Stimulated activated CD8-positive, alpha-beta memory T cell treated with anti-CD3 and anti-CD28 coated beads, Interleukin-15, amount 100 ng/mL, for 1 hour (primary cell): ENCODE measurements at places on chromosomes 4 and X.
A peak's percentile ranks its signal among the peaks of the same experiment; 100 is the strongest.

DNA sequence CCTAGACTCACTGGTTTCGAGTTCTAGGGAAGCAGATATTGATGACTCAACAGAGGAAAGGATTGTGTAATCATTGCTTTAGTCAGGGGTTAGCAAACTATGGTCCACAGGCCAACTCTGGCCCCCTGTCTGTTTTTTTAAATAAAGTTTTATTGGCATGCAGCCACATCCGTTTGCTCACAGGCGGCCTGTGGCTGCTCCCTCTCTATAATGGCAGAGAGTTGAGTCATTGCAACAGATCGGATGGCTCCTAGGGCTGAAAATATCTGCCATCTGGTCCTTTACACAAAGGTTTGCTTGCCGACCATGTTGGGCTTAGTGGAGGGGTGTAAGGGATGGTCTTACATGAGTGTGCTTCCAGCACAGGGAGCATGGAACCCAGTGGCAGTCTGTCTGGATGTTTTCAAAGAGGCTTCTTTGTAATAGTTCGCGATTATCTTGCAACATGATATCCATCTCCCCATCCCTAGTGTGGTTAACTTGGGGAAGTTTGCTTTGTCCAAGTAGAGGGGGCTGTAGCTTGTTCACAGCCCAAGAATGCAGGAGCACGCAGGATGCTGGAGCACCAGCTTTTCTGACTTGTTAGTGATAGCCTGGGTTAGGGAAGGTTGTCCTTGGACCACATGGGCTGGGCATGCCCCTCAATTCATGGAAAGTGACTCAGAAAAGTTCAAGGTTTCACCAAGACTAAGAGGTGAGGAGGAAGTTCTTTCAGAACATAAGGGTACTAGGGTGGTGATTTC, 59.3 kb upstream of the CLDN34 start:
- DNase-seq: no peak

DNA sequence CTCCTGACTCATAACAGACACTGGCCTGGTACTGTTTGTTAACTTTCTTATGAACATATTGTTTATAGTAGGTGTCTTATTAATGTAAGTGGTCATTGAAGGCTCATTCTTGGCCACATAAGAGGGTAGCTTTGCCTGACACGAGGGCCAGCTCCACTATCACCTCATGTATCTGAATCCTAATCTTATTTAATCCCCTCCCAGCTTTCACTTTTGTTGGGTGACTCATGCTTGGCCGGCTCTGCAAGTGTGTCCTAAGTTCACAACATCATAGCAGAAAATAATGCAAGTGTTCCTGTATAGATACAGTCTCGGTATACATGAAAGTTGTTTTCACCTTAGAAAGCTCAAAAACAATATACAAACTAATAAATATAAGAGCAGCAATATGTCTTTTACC, 283.8 kb downstream of the IQCM start:
- no peak for DNase-seq

GRCh38 chr4:28369499-28369898, 1508.9 kb downstream of the STIM2 start:
- DNase-seq: no peak

GRCh38 chrX:13764765-13765164, 30.2 kb downstream of the OFD1 start:
- no peak for DNase-seq

DNA sequence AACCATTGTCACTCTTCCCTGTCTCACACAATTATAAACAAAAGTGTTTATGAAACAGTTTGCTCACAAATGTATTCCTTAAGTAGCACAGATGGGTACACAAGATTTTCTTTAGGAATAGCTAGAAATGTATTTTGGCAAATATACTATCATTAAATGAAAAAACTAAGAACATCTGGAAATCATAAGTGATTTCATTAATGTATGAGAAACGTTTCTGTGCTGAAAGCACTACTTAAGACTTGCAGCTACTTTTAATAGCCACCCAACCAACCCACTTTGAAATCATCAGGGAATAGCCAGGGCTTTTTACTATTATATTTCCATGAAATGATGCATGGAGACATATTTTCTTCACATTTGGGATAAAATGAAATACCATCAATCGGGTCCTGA, 62.3 kb upstream of the NAP1L5 start:
- no peak for DNase-seq

DNA sequence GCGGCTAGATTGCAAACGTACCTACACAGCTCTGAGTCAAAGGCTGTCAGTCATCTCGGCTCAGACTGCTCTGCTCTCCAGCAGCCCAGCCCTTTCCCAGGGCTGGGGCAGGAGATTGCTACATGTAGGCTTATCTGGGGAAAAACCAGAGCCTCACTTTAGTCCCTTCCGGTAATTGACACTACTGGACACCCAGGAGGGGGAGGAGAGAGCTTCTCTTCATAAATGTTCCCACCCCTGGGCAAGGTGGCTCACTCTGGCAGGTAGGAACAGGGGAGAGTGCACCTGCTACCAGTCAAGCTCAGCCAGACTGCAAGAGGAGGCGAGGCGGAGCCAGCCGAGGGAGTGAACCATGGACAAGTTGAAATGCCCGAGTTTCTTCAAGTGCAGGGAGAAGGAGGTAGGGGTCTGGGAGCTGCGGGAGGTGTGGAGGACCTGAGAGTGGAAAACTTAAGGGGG, at the start of gene SLC6A14:
TSS of gene SLC6A14 (plus strand) at position 249 of the 459 bp plus-strand sequence. CDS start at position 353, 104 bp downstream.
- no peak for DNase-seq

DNA sequence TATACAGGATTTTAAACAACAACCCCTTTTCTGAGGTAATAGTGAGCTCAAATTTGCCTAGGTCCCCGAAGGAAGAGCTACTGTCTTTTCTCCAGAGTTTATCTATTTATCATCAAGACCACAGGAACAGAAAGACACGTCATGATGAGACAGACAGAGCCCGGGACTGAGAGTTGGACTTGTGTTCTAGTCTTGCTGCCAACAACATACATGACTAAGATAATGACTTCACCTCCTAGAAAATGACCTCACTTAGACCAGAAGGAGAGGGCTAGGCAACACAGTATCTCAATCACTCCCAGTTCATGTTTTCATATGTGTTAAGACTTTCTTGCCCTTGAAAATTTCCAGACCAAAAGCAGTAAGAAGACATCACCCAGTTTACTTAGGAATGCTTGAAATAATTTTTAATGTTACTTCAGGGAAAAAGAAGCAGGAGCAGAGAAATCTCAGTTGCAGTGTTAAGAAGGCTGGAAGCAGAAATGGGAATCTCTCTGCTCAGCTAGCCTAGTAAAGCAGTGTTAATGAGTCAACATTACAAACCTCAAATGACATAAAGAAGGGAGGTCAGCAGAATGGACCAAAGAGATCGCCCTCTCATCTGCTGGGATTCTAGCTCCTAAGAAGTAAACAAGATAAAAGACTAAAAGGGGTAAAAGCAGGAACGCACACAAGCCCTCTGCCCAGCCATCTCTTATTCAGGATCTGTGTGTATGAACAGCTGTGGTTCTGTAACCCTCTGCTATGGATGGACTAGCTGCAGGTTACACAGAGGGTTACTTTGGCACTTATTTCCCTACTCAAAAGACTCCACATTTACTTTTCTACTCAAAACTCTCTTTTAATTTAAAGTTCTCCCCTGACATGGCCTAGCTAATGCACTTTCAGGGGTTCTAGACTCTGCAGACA, 24.8 kb downstream of the PDGFC start:
- DNase-seq: no peak

- no peak for DNase-seq
These were observed 14.9 kb downstream of the RAB33A start for GRCh38 chrX:130186651-130187050.

DNA sequence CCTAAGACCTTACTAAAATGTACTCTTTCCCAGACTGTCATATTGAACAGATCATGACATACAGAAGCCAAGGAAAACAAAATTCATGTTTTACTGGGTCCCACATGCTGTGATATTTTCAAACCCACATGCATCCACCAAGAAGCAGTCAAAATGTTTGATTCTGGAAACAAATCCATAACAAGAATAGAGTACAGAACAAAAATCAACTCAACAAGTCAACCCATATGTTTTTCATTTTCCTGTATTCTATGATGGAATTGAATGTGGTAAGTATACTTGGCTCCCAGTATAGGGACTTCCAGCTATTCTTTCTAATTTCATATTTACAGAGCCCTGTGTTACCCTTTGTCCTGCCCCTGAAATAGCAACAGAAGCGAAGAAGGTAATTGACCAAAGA, 106.8 kb downstream of the COL25A1 start:
- no peak for DNase-seq

DNA sequence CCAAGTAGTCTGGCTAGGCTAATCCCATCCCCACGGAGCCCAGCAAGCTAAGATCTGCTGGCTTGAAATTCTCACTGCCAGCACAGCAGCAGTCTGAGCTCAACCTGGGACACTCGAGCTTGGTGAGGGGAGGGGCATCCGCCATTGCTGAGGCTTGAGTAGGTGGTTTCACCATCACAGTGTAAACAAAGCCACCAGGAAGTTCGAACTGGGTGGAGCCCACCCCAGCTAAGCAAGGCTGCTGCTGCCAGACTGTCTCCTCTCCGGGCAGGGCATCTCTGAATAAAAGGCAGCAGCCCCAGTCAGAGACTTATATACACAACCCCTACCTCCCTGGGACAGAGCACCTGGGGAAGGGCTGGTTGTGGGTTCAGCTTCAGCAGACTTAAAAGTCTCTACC, 639.6 kb downstream of the IQCM start:
- DNase-seq: no peak

DNA sequence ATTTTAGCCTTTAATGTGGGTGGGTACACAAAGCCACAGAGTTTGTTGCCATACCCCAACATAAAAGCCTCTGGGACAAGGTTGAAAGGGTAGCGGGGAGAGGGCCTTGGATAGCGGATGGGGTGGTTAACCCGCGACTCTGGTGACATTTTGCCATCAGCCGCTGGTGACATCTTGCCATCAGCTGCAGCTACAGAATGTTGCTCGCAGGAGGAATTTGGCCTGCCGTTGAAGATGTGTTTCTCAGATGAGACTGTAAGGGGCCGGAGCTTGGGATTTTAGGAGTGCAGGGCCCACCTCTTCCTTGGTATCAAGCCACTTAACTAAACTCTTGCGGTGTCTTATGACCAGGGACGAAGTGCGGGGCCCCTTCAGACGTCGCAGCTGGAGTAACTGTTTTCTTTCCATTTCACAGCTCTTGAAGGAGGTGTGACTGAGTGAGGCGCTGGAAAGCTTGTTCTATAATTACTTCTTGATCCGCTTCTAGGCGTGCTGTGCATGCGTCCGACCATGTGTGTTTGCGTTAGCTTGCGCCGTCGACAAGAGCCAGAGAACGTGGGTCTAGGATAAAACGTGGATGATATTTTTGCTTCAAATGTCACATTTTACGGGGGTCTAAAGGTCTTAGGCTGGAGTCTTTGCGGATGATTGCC, 820 bp upstream of the RASL11B start:
- DNase-seq: no peak

GRCh38 chr4:140652601-140653000, 83.8 kb upstream of the UCP1 start:
- no peak for DNase-seq

DNA sequence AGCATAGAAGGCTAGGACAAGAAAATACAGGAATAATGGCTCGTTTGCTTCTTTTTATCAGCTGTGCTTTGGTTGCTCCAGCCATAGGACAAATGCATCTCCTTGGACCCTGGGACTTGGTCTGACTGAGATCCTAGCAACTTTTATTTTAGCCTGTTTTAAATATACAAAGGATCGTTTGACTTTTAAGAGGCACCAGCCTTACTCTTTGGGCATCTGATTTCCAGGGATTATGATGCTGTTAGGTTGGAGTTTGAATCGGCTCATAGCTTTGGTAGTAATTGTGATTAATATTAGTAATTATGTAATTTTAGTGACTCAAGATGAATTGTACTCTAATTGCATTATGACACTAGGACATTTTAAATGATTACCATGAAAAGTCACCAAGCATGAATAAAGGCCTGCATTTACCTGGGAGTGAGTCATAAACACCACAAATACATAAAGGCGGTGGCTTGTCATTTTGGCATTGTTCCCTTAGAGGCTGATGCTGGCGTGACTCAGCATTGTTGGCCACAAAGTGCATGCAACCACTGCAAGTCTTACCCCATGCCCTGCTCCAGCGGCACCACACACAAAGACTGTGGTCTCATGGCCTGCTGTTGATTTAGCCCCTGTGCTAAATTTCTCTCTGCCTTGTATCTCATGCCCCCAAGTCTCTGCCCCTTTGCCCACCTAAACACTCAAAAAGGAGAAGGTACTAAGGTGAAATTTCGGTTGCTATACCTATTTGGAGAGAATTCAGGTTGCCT, 12.4 kb downstream of the GPAT3 start:
- peak; percentile 23 for DNase-seq

DNA sequence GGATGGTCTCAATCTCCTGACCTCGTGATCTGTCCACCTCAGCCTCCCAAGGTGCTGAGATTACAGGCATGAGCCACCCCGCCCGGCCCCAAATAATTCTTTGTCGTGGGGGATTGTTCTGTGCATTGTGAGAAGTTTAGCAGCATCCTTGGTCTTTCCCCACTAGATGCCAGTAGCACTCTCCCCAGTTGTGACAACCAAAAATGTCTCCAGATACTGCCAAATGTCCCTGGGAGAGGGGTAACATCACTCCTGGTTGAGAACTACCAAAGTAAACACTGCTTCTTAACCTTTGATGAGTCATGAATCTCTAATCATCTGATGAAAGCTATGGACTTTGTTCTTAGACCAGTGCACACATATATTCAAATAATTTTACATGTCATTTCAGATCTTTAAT, 90.7 kb upstream of the BRS3 start:
- DNase-seq: no peak

DNA sequence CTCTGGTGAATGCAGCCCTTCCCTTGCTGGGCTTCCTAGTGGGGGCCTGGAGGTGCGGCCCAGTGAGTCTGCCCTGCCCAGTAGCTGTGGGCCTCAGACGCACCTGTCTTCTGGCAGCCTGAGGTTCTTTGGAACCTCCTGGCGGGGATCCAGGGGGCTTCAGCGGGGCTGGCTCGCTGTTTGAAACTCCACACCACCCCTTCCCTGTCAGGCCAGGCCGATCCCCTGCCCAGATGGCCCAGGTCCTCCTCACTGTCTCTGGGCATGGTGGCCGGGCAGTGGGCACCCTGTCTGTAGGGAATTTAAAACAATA, 10.7 kb upstream of the NKX1-1 start:
- no peak for DNase-seq

DNA sequence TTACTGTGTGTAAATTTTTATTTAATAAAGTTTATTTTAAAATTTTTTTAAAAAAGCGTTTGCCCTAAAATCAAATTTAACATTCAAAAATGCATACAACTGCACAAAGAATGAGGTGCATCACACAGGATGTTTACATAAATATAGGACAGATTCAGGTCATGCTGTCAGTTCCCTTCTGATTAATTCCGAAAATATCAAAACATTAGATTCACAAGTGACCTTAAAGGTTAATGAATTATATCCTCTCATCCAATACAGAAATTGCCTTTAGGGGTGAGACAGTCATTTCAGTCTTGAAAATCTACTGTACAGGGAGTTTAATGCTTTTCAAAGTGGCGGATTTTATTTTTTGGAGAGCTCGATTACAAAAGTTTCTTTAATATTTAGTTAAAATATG, 208.7 kb upstream of the FTHL17 start:
- no peak for DNase-seq

- DNase-seq: no peak
These were observed 9.2 kb downstream of the NDUFA1 start for GRCh38 chrX:119880552-119881437.
